ENCODE measurements at places on chromosomes 2 and 18.

DNA sequence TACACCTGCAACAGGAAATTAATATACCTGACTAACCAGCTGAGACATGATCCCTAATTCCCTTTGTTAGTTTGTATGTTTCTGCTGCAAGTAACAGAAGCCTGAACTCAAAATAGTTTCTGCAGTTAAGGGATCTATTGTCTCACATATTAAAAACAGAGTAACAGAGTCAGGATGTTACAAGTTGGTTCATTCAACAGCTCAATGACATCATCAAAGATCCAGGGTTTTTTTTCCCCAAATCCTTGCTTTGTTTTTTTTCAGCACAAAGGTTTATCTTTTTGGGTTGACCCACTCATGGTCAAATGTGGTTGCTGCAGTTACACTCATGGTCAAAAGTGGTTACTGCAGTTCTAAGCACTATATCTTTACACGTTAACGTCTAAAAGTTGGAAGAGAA, 35.0 kb upstream of the DNAH7 start:
- no peak for DNase-seq

GRCh38 chr18:8117006-8117371, 492.2 kb upstream of the RAB12 start:
- DNase-seq = no peak

- no peak for DNase-seq
Observed at GRCh38 chr2:197839327-197839726, 34.9 kb downstream of the PLCL1 start.

DNA sequence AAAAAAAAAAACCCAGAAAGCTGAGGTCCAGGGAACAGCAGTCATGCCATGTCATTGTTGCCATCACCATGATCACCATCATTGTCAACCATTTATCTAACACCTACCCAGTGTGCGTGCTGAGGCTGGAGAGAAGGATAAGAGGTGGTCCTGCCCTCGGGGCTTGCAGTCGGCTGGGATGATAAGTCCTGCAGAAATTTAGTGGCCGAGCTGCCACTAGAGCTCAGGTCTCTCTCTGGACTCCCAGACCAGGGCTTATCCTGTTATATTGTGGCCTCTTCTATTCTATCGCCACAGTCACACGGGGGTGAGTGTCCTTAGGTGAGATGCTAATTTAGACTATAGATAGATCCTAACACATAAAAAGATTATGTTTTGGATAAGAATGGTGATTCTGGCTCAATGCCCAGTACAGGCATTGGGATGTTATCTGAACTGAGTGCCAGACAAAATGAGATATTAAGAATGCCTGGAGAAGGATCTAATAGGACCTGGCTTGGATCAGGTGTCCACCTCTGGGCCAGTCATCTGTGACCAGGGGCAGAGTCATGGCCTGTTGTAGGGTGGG, 43.2 kb upstream of the YWHAQ start:
- no peak for DNase-seq

GRCh38 chr2:122478771-122479170, 723.3 kb downstream of the TSN start:
- DNase-seq = no peak

GRCh38 chr2:165239856-165240515, 772 bp downstream of the SCN2A start:
- DNase-seq = no peak

GRCh38 chr2:15577071-15577735, 14.5 kb upstream of the DDX1 start:
- DNase-seq = peak; percentile 90

- no peak for DNase-seq
Observed at GRCh38 chr2:153871231-153872221, at the start of gene GALNT13. GALNT13 (plus strand) TSS chr2:153871922.

- no peak for DNase-seq
Observed at GRCh38 chr18:47915930-47916329, 14.5 kb downstream of the SMAD2 start.

- no peak for DNase-seq
Observed at GRCh38 chr18:75775121-75775520, 347.6 kb upstream of the SMIM21 start.

GRCh38 chr2:147171941-147172340, 672.9 kb upstream of the ACVR2A start:
- no peak for DNase-seq

Data from HL-60 (cell line).